ENCODE measurements at places on chromosomes 2 and 18.

DNA sequence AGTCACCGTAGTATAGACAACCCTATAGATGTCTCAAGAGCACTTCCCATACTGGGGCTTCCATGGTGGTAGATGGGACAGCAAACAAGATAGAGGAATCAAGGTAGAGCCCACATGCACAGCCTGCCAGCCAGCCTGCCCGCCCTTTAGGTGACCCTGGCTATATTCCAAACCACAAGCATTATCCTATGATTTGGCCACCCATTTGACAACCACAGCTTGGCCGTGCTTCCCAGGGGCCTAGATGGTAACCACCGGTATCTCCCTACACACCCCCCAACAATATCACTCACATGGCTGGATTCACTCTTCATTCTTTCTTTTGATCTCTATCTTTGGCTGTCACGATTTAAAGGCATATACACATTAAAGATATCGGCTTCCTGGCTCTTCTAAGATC, 85.3 kb downstream of the CDK15 start:
- H3K36me3 ChIP-seq, result no peaks in the 10 kb centered on the region
- H3K4me3 ChIP-seq, result no peak overlapping the region
- H3K27ac ChIP-seq, result no peak overlapping the region
- DNase-seq, result no peak
- H3K4me1 ChIP-seq, result no peaks in the 10 kb centered on the region
- H3K27me3 ChIP-seq, result peaks cover 3% of the 10 kb centered on the region

DNA sequence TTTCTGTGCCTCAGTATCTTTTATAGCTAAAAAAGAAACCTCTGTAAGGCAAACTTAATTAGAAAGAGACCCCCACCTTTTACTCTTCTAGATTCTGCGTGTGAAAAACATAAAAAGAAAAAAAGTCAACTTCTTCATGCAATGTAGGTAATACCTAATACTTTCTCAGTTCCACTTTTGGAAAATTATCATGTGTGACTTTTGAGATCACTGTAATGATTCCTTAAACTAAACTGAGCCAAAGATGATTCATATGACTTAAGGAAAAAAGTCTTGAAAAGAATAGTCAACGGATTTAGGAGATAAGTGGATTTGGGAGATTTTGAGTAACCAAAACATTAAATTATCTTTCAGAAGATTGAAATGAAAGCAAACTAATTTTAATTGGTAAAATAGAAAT, 48.9 kb downstream of the PLEKHA3 start:
- H3K4me1 ChIP-seq, result peaks cover 2% of the 10 kb centered on the region
- H3K27me3 ChIP-seq, result no peaks in the 10 kb centered on the region
- H3K36me3 ChIP-seq, result no peaks in the 10 kb centered on the region
- no peak overlapping the region for H3K27ac ChIP-seq

GRCh38 chr2:65344689-65345088, 87.7 kb downstream of the SPRED2 start:
- no peak for DNase-seq
- H3K36me3 ChIP-seq, result peaks cover 3% of the 10 kb centered on the region
- no peak overlapping the region for H3K4me3 ChIP-seq

GRCh38 chr2:151576080-151576479, 158.2 kb downstream of the NEB start:
- H3K27me3 ChIP-seq, result no peaks in the 10 kb centered on the region
- no peak overlapping the region for H3K4me3 ChIP-seq
- no peak for DNase-seq
- H3K4me1 ChIP-seq, result no peaks in the 10 kb centered on the region
- H3K36me3 ChIP-seq, result no peaks in the 10 kb centered on the region
- H3K27ac ChIP-seq, result no peak overlapping the region

- H3K4me3 ChIP-seq, result no peak overlapping the region
- no peak for DNase-seq
- no peak overlapping the region for H3K27ac ChIP-seq
- H3K36me3 ChIP-seq, result no peaks in the 10 kb centered on the region
- H3K4me1 ChIP-seq, result no peaks in the 10 kb centered on the region
- H3K27me3 ChIP-seq, result no peaks in the 10 kb centered on the region
Measured at GRCh38 chr2:152529420-152530115, 187.7 kb downstream of the PRPF40A start.

Measured in liver (tissue), 10 donors.